ENCODE measurements at places on chromosomes 6 and 20.

DNA sequence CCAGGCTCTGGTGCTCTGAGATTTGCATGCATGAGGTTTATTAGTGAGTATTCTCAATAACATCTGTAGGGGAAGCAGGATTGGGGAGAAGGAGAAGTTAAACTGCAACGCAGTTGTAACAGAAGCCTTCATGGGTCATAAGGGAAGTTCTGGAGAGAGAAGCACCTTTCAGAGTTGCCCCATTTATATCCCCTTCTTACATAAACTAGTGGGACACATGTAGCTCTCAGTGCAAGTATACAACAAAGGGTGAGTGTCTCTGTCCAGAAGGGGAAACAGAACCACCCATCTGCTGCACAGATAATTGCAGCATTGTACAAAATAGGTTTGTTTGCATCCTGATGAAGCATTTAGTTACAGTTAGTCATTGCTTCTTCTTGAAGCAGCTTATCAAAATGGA is 4.3 kb upstream of the ADGB start:
- no peak for DNase-seq

GRCh38 chr20:63123331-63123741 is 92.6 kb downstream of the YTHDF1 start:
- DNase-seq, result no peak

GRCh38 chr6:101722471-101722870 is 329.0 kb downstream of the GRIK2 start:
- DNase-seq, result no peak

DNA sequence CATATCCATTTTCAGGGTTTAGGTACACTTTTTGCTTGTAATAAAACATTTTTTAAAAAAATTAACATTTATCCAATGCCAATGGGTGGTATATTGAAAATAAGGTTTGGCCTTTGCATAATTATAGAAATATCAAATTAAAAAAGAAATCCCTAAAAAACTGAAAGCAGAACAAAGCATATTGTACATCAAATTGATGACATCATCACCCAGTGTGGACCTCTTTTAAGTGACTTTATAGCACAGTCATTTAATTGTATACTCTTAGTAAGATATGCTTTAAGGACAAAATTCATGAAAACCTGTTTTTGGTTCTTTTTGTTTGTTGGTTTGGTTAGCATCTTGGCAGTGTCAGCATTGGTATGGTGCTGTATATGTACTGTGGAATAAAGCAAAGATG is 1.4 kb upstream of the EEF1E1 start:
- DNase-seq, result no peak

DNA sequence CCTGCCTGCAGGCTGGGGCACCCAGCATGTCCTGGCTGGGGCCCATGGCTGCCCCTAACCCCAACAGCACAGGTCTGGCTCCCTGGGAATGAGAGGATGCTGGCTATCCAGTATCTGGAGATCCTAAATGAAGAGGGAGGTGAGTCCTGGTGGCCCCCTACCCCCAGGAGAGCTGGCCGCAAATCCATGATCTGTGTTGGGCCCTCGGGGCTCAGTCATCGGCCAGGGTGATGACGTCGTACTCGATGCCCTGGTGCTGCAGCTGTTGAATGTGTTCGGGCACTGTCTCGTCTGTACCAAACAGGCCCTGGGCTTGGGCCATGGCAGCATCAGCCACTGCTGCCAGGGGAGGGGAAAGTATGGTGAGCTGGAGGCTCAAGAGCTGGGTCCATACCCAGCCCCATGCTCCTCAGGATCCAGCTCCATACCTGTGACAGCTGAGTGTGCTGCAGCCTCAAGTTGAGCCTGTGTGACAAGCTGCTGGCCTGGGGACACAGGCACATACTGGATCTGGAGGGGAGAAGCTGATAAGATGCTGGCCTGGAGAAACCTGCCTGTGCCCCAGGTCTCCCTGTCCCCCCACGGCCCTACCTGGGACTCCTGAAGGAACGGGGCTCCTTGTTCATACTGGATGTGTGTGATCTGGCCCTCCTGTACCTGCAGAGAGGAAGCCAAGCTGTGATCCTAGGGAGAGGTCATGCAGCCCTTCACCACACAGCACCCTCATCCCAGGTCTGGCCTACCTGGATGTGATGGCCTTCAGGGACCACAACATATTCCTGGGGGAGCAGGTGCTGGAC is 14.5 kb downstream of the PCIF1 start:
- no peak for DNase-seq

DNA sequence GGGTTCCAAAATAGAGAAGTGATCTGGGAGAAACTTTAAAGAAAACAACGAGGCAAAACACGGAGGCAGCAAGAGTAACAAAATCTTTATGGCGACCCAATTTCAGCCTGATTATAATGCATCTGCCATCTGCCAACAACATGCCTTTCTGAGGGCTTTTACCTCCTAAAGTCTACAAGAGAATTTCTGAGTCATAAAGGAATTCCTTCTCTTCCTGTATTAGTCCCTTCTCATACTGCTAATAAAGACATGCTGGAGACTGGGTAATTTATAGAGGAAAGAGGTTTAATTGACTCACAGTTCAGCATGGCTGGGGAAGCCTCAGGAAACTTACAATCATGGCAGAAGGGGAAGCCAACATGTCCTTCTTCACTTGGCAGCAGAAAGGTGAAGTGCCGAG is 226.6 kb downstream of the HACE1 start:
- no peak for DNase-seq

DNA sequence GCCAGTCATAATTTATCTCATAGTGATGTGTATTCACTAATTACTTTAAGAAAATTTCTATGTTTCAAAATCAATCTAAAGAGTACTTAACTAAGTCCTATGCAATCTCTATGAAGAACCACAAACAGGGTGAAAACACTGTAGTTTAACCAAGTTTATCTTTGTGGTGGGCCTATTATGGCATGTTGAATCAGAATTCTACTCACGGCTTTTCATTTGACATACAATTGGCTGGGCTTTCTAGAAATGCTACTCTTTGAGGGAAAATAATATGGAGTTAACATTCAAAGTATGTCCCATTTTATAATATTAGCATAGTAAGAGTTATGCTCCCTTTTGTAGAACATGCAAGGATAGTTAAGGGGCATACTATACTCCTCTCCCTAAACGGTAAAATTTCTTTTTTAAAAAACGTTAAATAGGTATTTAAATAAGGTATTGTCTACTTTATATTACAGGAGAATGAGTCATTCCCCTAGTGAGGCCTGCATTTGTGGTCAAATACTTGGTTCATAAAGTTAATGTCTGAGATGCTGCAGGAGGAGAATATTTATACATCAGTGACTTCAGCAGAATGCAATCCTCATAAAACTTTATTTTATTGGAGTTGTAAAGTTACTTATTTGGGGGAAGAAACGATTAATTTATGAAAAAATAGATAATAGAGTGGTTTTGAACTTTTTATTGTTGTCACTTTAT is 1.8 kb downstream of the MOXD1 start:
- DNase-seq, result no peak

- no peak for DNase-seq
Observed at GRCh38 chr6:144351379-144352127, 66.4 kb downstream of the UTRN start.

GRCh38 chr6:41630069-41630468 is 8.2 kb upstream of the MDFI start:
- DNase-seq, result no peak

- DNase-seq, result no peak
Observed at GRCh38 chr6:23395381-23395780, 730.6 kb upstream of the NRSN1 start.

- no peak for DNase-seq
Observed at GRCh38 chr20:20872428-20872827, 160.0 kb upstream of the RALGAPA2 start.

DNA sequence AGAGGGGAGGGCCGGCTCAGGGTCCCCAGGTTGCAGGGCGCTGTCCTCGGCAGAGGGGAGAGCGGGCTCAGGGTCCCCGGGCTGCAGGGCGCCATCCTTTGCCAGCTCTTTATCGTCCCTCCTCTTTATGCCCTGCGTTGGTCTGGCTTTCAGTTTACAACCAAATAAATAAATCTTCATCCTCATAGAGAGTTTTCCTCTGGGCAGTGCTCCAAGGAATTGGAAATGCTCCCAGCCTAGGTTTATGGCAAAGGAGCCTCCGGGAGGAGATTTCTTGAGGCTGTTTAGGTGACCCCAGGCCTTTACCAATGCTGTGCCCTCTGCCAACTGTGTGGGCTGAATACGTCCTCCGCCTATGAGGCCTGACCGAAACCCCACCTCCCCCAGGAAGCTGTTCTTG is 60.2 kb downstream of the CHMP4B start:
- DNase-seq, result no peak

DNA sequence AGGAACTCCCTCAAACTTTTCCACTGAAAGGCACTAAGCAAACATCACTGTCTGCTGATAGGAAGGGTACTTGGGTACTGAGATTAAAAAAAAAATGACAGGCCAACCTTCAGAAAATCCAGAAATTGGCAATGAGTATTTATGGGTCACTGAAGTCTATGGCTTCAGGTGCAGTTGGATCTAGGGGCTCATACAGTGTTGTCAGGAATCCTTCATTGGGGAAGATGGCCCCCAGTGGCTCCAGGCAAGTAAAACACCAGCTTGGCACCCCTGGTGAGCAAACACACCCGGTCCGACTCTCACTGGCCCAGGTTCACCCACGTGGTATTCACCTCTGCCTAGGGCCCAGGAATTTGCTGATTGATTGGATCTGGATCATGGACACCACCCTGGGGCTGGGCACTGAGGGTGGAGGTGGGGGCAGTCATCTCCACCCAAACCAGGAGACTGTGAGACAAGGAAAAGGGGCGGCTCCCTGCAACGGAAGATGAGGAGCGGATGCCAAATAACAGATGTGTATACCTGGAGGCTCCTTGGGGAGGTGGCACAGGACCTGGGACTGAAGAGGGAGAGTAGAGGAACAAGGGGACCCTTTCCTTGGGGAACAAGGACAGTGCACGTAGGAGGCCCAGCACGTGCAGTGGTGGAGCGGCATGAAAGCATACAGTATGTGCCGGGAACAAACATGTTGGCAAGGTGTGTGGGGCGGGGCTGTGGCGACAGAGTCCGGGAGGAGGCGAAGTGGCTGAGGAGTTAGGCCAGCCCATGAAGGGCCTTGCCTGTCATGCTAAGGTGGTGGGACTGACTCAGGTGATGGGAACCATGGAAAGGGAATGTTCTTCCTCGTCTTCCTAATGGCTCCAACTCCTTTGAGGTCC is 4.7 kb downstream of the SLC2A10 start:
- no peak for DNase-seq

DNA sequence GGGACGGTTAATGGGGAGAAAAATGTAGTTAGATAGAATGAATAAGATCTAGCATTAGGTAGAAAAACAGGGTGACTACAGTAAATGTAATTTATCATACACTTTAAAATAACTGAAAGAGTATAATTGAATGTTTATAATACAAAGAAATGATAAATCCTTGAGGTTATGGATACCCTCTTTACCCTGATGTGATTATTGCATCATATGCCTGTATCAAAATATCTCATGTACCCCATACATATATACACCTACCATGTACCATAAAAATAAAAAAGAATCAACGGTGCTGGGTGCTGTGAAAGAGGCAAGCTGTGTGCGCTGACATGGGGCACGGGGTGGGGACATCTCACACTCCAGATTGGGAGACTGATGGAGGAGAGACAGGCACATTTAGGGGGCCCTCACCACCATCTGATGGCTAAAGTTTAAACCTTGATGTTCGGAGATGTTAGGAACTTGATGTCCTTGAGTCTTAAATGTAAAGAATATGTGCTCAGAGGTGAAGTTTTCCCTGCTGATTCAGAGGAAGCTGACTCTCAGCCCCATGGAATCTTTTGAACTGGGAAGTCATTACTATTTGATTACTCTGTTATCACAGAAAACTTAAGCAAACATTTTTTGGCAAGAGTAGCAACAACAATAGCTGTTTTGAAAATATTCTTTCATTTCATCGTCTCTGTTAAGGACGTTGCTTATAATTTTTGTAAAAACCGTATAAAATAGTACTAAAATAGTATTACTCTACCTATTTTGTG is 26.4 kb upstream of the RFPL4B start:
- no peak for DNase-seq

DNA sequence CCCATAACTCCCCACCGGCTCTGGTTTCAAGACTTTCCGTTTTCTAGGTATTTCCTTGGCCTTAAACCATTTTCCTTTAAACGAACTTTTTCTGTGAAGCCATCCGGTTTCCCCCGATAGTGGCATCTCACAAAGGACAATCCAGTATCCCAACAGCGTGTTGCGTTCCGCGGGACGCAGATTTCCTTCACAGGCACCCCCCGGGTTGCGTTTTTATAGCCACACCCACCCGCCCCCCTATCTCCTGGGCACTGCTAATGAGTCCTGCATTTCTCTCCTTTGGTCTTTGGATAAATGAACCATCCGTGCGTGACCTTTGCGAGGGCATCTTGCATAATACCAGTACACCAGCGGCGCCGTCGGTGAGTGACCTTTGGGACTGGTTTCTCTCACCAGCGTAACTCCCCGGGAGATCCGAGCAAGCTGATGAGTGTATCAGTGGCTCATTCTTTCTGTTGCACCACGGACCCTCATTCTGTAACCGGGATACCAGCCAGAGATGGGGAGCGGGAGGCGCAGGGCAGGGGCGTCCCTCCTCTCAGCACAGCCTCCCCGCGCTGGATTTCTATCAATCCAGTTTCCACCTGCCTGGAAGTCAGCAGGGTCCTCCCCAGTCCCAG is 586 bp upstream of the NQO2 start:
- no peak for DNase-seq

DNA sequence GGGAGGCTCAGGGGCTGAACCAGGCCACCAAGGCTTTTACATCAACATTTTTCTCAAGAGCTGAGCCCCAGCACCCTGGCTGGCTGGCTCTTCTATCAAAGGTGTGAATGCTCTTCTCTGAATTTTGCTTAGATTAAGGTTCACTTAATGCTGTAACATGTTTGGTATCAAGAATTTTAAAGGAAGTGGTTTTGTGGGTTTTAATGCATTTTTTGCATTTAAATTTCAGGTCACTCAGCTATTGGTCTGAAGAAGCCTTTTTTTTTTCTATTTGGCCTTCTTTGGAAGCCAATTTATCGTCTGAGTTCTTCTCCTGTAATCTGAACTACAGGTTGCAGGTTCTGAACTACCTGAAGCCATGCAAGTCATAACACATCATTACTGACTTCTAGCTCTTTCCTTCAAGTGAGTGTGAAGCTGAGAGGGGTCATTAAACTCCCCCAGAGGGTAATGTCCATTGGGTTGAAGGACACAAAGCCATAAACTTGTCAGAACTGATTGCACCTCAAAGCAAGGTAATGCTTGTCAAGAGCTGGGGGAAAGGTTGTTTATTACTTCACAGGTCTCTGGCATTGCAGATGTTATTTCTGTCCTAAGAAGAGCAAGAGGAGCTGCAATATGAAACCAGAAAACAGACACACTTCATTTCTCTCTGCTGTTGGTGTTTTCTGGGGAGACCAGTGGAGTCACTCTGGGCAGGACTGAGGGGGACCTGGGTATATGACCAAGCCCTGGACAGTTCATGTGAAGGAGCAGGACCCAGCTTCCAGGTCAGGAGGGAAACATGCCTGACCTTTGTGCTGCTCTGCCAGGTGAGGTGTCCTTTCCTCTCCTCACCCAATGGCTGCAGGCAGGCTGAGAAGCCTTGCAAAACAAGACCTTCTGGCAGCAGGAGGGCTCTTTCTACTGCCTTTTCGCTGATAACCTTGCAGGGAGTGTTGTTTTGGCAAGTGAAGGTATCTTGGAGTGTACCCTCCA is 26.1 kb upstream of the NEDD9 start:
- no peak for DNase-seq
